Mesenchymal stem cell (in vitro differentiated cells and primary cell): ENCODE measurements at places on chromosomes 16 and 17.

DNA sequence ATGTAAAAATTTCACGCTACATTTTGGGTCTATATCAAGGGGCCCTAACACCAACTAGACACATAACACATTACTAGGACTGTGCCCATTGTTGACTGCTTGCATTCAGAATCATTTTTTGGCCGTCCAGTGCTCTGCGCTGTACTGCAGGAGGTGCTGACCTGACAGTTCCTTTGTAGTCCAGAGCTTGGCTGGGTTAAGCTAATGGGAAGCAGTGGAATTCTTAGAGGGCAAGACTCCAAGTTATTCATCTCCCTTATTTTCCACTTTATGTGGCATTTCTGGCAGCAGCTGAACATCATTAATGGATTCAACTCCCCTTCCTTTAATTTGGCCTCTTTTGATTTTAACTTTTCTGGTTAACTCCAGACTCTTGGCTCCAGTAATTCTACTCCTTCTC, 351.7 kb downstream of the CDH8 start:
- no peak for DNase-seq

DNA sequence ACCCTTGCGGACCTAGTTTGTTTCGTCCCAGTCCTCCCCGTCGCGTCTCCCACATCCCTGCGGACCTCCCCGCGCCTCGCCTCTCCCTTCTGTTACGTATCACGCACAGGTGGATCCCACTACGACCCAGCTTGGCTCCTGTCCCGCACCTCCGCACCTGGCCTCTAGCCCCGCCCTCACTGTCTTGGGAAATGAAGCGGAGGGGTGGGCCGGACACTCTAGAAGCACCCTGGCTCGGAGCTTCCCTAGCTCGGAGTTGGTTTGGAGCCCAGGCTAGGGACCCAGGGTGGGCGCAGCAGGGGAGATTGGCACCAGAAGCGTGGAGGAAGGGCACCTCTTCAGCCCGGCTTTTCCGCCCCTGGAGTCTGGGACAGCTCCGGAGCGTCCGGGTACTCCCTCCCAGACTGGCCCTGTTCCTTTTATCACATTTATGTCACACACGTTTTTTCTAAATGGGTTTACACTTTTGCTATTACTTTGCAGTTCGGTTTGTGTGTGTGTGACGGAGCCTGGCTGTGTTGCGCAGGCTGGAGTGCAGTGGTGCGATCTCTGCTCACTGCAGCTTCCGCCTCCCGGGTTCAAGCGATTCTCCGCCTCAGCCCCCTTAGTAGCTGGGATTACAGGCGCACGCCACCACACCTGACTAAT, 1.4 kb upstream of the CEMP1 start:
- peak; percentile 78 for DNase-seq

- DNase-seq: peak; percentile 15
Measured at GRCh38 chr17:79607940-79608623, 2.8 kb downstream of the RBFOX3 start.

DNA sequence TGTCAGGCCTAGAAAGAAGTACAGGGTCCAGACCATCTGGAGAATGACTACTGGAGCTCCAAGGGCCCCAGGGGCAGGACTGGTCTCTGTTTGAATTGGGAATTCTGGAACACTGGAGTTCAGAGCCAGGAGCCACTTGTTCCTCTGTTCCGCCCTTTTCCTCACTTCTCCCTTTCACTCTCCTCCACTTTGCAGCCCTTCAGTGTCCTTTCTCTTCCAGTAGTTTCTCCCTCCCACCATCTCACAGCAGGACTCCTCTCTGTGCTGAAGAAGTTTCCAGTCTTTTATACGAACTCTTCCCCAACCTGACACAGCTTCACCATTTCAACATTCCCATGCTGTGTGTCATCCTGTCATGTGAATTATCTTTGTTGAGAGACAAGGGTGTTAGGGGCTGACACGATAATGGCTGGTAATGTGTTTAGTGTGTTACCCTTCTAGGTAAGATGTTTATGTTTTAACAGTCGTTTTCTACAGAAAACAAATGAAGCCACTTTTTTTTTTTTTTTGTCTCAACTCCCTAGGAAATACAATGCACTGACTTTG, 180.3 kb upstream of the MYOCD start:
- peak; percentile 37 for DNase-seq

DNA sequence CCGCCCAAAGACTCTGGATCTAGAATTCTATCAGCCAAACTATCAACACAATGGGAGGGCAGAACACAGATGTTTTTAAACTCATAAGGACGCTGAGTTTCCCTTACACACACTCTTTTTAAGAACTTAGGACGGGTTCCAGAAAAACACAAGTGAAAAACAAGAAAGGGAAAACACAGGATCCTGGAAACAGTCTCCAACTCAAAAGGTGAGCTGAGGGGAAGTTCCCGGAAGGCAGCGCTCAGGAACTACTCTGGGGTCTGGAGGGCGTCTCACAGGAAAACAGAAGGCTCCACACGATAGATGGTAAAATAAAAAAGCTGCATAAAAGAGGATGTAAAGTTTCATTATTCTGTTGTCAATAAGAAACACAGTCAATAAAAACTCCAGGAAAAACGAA, 80.2 kb upstream of the DOC2B start:
- DNase-seq: no peak

GRCh38 chr17:78268951-78269905, 37.8 kb downstream of the TMEM235 start:
- DNase-seq: peak; percentile 93

DNA sequence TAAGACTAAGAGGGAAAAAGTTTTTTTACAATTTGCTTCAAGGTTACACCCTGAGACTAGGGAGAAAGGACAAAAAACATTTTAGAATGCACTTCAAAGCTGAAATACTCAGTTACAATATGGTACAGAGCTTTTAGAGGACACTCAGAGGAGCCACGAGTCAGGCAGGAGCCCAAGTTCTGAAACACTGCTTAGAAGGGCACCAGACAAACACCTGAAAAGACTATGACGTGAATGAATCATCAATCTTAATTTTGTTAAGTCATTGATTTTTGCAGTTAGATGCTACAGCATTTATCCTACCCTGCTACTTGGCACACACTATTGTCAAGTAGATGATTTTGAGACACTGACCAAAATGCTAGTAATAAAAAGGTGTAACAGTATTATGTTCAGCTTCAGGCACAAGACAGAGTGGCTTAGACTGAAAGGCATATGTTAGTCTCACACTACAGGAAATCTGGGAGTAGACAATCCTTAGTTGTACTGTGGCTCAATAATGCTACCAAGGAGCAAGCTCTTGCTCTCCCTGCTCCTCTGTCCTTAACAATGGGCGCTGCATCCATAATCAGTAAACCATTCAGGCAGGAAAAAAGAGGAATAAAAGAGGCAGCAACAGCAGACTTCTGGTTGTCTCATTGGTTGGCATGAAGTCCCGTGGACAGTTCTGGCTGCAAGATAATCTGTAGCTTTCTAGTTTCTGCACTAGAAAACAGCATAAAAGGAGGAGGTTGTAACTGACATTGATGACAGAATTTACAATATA, 151.8 kb downstream of the ABCA8 start:
- no peak for DNase-seq

- DNase-seq: no peak
Measured at GRCh38 chr17:6667516-6667915, 16.0 kb downstream of the C17orf100 start.

GRCh38 chr16:47045459-47045858, 72.0 kb upstream of the DNAJA2 start:
- peak; percentile 7 for DNase-seq

GRCh38 chr16:25950586-25951281, 259.0 kb downstream of the HS3ST4 start:
- DNase-seq: no peak

GRCh38 chr17:54259476-54259875, 436.7 kb downstream of the KIF2B start:
- DNase-seq: no peak

GRCh38 chr16:75578212-75578611, 12.0 kb downstream of the GABARAPL2 start:
- DNase-seq: no peak

DNA sequence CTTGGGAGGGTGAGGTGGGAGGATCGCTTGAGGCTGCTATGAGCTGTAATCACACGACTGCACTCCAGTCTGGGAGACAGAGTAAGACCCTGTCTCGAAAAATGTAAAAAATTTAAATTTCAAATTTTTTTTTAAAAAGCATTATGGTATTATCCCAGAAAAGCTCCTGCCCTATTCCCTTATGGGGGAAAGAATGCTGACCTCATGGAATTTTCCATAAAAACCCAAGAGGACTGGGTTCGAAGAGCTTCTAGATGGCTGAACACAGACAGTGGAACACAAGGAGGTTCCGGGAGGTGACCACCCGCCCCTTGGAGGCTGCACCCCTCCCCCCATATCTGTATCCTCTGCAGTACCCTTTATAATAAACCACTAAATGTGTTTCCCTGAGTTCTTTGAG, 4.0 kb downstream of the EIF4A3 start:
- DNase-seq: no peak

DNA sequence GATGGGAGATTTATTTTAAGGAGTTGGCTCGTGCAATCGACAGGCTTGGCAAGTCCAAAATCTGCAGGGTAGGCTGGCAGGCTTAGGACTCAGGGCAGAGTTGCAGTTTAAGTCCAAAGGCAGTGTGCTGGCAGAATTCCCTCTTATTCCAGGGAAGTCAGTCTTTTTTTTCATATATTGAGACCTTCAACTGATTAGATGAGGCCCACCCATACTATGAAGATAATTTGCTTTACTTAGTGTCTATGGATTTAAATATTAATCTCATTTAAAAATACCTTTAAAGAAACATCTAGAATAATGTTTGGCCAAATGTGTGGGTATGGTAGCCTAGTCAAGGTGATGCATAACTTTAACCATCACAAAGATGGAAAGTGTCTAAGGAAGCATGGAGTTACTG, 99.8 kb downstream of the CNTNAP4 start:
- DNase-seq: no peak

DNA sequence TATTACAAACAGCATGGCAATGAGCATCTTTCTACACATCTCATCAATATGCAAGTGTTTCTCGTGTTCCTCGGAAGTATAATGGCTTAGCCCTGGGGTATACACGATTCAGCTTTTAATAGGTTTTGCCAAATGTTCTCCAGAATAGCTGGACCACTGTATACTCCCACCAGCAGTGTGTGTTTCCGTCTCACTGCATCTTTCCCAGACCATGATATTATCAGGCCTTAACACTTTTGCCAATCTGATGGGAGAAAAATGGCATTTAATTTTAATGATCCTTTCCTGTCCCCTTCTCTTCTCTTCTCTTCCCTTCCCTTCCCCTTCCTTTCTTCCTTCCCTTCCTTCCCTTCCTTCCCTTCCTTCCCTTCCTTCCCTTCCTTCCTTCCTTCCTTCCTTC, 30.8 kb downstream of the PRKCB start:
- DNase-seq: no peak

DNA sequence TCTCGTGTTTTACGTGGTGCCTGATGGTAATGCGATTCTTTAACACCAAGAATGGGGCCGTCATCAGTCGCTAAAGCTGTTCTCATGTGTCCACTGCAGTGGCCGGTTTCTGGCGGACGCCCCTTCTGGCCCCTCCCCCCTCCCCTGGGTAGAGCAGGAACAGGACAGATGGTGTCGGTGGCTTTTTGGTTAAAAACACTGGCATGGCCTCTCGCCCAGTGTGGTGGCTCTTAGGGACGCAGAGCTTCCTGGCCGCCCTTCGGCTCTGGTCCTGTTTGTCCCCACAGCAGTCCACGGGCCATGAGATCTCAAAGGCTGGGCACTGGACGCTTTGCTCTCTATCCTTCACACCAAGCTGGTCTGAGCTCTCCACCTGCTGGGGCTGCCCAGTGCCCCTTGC, 151.8 kb downstream of the BANP start:
- DNase-seq: no peak

DNA sequence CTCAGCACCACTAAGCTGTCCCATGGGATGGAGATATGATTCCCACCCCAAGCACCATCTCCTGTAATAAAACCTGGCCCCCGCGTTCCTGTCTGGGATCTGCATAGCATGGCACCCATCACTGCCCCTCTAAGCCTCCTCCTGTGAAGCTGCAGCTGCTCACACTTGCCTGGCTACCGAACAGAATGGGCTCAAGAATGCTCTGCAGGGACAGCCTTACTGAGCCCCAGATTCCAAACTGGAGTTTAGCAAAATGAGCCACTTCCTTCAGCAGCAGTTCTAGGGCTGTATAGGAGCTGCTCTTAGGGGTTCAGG, 256.1 kb downstream of the CPPED1 start:
- DNase-seq: no peak

GRCh38 chr16:72604375-72604774, 432.4 kb upstream of the PMFBP1 start:
- DNase-seq: no peak

GRCh38 chr16:11188801-11189740, 66.9 kb downstream of the SOCS1 start:
- no peak for DNase-seq

DNA sequence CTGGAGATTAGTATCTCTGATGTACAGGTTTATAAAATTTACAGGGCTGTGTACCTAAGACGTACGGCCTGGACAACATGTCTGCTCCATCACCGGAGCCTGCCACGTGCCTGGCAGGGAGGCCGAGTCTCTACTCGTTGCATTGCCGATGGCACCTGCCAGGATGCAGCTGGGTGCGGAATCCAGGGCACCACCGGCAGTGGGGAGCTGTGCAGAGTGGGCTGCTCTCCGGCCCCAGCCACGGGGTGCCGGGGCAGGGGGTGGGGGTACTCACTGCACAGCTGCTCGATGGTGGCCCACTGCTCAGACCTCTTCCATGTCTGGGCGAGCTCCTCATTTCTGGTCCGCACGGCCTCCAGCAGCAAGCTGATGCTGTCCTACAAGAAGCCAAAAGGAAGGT, 13.1 kb upstream of the FAAP100 start:
- no peak for DNase-seq

DNA sequence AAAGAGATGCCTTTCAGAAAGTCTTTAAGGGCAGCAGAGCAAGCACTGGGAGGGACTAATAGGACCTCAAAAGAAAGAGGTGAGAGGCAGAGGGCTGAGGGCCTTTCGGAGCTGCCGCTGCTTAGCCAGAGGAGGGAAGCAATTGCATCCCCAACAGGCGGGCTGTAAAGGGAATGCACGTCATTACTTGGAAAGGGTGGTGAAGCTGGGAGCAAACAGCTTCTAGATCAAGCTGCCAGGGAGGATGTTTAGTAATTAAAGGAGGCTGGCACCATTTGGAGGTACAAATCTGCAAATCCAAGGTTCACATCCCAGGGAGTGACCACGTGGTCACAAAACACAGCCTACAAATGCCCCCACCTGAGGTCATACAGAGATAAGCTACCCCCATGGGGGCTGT, 429.0 kb upstream of the RBFOX1 start:
- DNase-seq: no peak

GRCh38 chr17:76233588-76234353, 6.5 kb downstream of the RNF157 start:
- no peak for DNase-seq

- no peak for DNase-seq
Measured at GRCh38 chr16:85536411-85537330, 76.5 kb upstream of the GSE1 start.

GRCh38 chr17:63275318-63275970, 170.7 kb downstream of the CYB561 start:
- peak; percentile 94 for DNase-seq

- DNase-seq: peak; percentile 82
Measured at GRCh38 chr16:20866145-20866772, 33.9 kb downstream of the DCUN1D3 start.
